Coronary artery (tissue), 2 donors: ENCODE measurements at places on chromosomes 1 and 21.

GRCh38 chr1:245463392-245464165 lies 308.8 kb downstream of the KIF26B start:
- no peak for DNase-seq

- DNase-seq: no peak
Observed at GRCh38 chr1:160606611-160607010, 27.3 kb upstream of the CD84 start.

GRCh38 chr1:198498103-198498385 lies 42.4 kb downstream of the ATP6V1G3 start:
- DNase-seq: no peak

DNA sequence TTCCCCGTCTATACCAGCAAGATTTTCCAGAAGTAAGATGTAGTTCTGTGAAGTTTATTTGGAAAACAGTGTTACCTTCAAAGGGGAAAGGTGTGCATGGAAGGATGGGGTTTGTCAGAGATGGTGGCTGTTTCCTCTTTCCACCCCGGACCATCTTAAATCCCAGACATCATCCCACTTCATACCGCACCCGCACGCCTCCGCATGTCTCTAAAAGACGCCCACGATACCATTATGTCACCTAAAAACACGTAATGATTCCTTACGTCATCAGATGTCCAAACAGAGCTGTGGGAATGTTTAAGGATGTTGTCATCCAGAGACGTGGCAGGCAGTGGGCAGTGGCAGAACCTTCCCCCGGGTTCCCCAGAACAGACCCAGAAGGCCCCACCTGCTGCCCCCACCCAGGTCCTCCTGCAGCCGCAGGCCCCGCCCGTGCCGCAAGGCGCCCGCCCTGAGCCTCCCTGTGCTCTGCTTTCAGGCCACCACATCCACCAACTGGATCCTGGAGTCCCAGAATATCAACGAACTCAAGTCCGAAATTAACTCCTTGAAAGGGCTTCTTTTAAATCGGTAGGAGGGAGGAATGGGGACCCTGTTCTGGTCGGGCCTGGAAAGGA lies 152.2 kb downstream of the PEX14 start:
- DNase-seq: no peak

DNA sequence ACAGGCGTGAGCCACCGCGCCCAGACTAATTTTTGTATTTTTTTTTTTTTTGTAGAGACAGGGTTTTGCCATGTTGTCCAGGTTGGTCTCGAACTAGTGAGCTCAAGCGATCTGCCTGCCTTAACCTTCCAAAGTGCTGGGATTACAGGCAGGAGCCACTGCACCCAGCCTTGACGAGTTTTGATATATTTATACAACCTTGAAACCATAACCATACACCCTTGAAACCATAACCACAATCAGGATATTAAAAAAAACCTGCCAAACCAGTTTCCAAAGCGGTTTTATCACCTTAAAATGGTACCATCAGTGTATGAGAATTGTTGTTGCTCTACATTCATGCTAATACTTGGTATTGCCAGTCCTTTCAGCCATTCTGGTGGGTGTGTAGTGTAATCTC lies 3.7 kb upstream of the PHACTR4 start:
- DNase-seq: no peak

GRCh38 chr1:227453631-227454355 lies 109.6 kb upstream of the ZNF678 start:
- DNase-seq: no peak

DNA sequence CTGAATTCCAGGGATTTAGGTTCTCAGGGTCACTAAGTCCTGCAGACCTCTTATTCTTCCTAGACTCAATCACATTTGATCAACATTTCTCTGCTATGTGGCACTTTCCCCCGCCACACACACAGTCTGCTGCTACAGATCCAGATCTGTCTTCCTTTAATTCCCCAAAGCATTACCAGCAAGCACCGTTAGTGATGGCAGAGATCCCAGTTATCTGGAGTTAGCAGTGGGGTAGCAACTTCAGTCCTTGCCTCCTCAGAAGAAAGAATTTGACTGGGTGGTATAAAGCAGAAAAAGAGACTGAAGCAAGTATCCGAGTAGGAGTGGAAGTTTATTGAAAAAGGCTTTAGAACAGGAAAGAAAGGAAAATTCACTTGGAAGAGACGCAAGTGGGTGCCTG lies 100.4 kb upstream of the ETV3 start:
- no peak for DNase-seq

- DNase-seq: no peak
Observed at GRCh38 chr1:180244840-180245239, 14.8 kb downstream of the LHX4 start.

GRCh38 chr1:5340560-5341130 lies 651.6 kb downstream of the NPHP4 start:
- DNase-seq: no peak
